Lower leg skin (tissue), 4 donors: ENCODE measurements at places on chromosomes 12 and 14. TPM values are rescaled to one million over a fixed set of nuclear protein-coding genes. Genes with fewer than 3 reads are reported as not detected.

The DHRS2 gene
- 1.9 TPM for total RNA-seq

The PLA2G1B gene
- not detected for total RNA-seq

The CCDC198 gene
- not detected for total RNA-seq

The IL31 gene
- not detected for total RNA-seq

The ABHD12B gene
- 20.9 TPM for total RNA-seq

The FOXN4 gene
- total RNA-seq: not detected

The LUM gene
- total RNA-seq: 19.5 TPM

DNA sequence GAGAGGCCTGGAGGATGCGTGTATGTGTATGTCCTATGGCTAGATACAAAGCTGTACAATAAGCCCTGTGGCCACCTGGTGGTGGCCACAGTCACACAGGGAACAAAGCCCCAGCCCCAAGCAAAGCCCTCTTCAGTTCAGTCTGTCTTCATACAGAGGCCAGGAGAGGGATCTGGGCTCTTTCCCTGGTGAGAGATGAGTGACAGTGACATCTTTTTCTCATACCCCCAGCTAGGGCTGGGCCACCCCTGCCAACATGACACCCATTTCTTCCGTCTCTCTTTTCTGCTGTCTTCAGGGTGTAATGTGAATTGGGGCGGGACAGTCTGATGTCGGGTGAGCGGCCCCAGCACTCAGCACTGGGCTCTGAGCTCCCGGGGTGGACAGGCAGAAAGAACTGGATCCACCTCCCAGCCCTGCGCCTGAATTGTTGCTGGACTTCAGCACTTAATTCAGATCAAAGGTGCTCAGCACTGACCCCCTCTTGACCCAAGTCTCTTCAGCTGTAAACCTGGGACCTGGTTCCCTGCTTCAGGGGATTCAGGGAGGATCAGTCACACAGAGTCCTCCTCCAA is 59.8 kb downstream of the SERPINA3 start:
- DNase-seq: no peak

DNA sequence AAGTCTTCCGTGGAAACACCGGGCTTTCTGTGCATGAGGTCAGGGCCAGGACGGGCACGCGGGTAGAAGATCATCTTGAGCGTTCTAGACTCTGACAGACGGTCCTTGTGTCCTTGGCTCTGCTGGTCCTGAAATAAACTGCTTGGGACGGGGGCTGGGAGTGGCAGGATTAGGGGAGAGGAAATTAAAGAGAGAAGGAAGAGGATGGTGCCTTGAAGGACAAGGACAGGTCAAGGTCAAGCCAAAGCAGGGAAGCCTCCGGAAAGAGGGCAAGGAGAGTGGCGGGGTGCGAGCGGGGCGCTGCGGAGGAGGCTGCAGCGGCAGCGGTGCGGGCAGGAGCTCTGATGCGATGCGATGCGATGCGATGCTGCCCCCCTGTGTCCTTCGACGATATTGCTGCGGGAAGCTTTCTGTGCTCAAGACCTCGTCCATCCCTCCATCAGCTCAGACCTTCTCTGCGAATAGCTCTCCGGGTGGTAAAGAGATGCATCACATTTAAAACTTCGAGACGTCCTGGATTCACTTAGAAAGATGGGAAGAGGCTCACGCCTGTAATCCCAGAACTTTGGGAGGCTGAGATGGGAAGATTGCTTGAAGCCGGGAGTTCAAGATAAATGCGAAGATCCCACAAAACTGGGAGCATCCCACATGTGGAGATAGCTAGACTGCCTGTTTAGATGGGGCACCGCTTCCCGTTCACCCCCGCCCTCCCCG is 110.1 kb upstream of the TMEM132D start:
- no peak for DNase-seq

DNA sequence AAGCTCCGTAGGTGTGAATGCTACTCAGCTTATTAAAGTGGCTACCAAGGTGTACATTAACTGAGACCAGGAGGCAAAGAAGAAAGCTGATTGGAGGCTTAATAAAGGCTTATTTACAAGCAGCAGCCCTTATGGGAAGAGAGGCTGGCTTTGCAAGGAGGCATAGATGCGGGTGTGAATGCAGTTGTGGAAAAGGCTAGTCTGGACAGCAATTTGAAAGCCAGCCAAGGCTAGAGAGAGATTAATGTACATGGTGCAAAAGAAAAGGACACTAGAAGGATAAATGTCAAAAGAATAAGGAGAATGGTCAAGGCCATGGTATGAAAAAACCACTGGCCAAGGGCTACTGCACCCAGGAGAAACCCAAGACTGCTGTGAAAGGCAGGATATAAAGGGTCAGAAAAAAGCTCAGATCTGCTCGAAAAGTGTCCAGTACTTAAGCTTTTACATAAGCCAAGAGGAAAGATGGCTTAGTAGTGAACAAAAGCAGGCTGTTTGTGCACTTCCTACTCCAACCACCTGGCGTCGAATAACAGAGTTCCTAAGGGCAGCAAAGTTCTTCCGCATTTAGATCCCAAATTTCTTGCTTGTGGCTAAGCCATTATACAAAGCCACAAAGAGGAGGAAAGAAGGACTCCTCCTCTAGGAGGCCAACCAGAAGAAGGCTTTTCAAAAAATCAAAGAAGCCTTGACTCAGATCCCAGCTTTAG is 24.0 kb downstream of the KLRK1 start:
- no peak for DNase-seq

DNA sequence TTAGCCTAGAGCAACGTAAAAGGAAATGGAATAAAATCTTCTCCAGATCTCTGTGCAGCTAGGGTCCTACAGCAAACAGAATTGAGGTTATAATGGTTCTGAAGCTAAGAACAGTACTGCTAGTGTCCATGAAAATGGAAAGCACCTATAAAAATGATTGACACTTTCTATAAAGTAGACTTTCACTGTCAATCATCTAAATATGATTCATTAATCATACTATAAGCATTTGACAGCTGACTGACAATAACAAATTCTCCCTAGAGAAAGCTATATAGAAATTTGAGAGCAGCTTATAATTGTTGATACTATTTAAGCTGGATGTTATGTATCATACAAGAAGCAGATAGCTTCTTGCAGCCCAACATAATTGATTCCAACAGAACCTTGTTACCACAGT is 80.9 kb downstream of the PDZRN4 start:
- DNase-seq: no peak

GRCh38 chr14:48398675-48399282 is 723.4 kb upstream of the MDGA2 start:
- DNase-seq: no peak

DNA sequence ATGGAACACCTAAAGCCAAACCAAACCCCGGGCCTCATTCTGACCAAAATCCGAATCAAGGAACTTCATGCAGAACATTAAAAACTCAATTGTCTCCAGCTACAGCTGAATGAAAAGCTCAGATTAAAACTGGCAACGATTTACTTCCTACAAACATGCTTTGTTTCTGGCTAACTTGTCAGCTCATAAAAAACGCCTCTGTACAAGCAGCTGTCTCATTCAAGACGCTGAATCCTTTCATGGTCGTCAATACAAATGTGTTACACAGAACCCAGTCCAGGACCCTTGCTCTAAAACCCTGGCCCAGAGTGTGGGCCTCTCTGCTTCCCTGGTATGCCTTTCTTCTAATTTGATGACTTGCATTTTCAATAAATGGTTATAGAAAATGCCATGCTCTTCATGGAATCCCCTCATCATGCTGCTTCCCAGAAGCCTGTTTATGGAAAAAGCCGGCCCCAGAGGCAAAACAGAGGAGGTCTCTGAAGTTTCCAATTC is 183.1 kb downstream of the PHLDA1 start:
- DNase-seq: no peak

DNA sequence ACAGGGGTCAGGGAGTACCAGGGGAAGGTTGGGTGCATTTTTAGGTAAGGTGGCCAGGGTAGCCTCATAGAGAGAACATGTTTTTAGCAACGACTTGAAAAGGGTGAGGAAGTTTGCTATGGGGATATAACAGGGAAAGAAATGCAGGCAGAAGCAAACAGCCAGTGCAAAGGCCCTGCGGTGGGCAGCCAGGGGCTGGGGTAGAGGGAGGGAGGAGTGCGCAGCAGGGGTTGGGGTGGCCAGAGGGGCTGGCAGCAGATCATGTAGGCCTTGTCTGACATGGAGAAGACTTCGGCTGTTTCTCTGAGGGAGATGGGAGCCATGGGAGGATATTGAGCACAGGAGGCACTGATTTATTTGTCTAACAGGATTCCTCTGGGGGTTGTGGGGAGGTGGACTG is 242.5 kb downstream of the RBM19 start:
- DNase-seq: no peak

- DNase-seq: no peak
Observed at GRCh38 chr14:39948235-39948634, 516.0 kb upstream of the FBXO33 start.

GRCh38 chr14:25406818-25407217 is 356.9 kb upstream of the STXBP6 start:
- no peak for DNase-seq

DNA sequence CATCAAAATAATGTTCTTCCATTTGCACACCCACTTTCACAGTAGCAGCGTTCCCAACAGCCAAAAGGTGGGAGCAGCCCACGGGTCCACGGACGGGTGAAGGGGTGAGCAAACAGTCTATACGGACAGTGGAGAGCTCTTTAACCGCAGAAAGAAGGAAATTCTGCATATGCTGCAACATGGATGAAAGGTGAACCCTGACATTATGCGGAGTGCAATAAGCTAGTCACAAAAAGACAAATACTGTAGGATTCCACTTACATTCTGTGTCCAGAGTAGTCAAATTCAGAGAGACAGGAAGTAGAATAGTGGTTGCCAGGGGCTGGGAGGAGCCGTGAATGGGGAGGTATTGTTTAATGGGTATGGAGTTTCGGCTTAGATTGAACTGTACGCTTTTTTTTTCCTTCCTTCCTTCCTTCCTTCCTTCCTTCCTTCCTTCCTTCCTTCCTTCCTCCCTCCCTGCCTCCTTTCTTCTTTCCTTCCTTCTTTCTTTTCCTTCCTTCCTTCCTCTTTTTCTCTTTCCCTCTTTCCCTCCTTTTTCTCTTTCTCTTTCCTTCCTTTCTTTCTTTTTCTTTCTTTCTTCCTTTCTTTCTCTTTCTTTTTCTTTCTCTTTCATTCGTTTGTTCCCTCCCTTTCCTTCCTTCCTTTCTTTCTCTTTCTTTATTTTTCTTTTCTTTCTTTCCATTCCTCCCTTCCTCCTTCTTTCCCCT is 15.8 kb upstream of the ANKRD9 start:
- DNase-seq: no peak

DNA sequence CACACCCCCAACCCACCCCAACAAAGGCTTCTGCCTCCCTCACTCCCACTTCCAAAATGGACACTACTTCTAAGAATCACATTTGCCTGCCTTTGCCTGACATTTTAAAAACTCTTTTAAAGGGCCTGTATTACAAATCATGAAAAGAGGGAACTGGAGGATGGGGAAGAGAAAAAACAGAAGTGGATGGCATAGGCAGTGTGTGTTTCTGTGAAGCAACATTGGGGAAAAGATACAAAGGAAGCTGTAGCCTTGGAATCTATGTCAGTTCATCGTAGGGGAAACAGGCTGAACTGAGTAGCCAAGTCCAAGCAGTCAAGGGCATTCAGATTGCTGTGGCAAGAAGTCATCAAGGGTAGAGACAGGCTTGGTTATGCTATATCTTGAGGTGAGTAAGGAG is 273.9 kb downstream of the BTG1 start:
- no peak for DNase-seq

DNA sequence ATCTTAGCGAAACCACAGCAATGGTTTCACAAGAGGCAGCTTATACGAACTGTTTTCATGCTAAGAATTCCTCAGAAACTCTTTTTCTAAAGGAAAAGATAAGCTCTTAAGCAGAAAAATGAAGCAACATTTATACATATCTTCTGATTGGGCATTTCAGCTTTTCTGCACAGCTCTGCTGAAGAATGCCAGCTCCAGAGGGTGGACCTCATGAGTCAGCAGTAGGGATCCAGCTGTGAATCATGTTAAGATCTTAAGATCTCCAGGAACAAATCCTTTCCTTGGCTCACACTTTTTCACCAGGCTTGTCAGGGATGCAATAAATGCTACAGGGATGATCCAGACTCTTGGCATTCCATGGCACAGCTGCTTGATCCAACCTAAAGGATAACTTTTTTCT is 477.1 kb upstream of the CCDC196 start:
- no peak for DNase-seq

- DNase-seq: no peak
Observed at GRCh38 chr14:61132336-61132735, 148.8 kb downstream of the TMEM30B start.

- no peak for DNase-seq
Observed at GRCh38 chr12:2057041-2057794, 4.4 kb downstream of the CACNA1C start.

DNA sequence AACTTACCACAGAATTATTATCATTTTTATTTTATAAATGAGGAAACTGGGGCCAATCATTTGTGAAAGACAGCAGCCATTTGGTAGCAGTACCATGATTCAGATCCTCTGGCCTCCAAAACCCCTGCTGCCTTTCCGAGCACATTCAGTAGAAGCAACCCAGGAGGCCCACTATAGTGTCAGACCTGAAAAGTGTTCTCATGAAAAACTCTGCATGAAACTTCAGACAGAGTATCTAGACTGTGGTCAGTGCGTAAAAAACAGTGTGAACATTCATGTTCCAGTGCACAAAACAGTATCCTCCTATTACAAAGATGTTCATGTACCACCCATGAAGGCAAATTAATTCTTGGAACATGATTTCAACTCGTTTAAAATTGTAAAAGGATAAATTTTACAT is 112.0 kb downstream of the EPS8 start:
- DNase-seq: no peak

- DNase-seq: peak; percentile 98
Observed at GRCh38 chr12:100266585-100266834, 369 bp downstream of the DEPDC4 start.

- DNase-seq: no peak
Observed at GRCh38 chr12:30977537-30978349, 51.2 kb downstream of the TSPAN11 start.

- DNase-seq: no peak
Observed at GRCh38 chr12:122489038-122489437, 11.7 kb downstream of the ZCCHC8 start.

- no peak for DNase-seq
Observed at GRCh38 chr14:63508033-63508432, 35.1 kb downstream of the PPP2R5E start.

GRCh38 chr12:106113446-106113823 is 25.3 kb downstream of the NUAK1 start:
- no peak for DNase-seq

GRCh38 chr12:91361864-91362263 is 179.2 kb upstream of the DCN start:
- no peak for DNase-seq

DNA sequence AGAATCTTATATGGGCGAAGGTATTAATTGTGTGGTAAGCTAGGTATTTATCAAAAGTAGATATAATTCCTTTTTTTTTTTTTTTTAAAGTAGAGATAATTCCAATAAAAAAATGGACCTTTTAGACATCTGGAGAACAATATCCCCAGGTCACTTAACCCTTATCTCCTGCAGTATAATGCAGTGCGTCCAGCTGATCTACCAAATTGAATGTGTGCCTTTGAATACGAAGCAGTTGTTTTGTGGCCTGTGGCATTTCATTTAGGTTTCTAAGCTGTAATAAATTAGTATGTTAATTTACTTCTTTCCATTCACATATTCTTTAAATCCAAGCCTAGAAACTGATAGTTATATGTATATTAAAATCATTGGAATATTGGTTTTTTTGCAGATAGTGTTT is 3.1 kb downstream of the FUT8 start:
- DNase-seq: no peak

- no peak for DNase-seq
Observed at GRCh38 chr14:95533391-95533821, 1.4 kb upstream of the GLRX5 start.
